ENCODE measurements at places on chromosomes 2 and 18. TPM values are rescaled to one million over a fixed set of nuclear protein-coding genes. Genes with fewer than 3 reads are reported as not detected.

EFHD1 gene
- total RNA-seq: 10.7 TPM

DNA sequence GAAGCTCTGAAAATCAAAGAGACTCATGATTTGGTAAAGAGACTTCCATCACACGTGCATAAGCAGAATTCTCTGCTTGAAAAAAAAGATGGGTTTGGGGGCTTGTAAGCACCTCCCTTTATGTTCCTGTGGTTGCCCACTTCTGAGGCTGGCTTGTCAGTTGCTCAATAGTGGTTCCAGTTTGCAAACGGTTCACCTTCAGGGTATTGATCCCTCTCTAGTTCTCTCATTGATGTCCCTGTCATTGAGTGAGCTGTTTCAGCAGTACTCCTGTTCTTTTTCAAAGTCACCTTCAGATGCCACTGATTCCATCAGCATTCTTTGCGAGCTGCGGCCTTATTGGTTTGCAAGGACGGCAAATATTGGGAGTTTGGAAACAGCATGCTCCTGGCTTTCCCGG, 17.1 kb upstream of the YWHAQ start:
- DNase-seq: no peak

GRCh38 chr2:221551864-221552263, 20.2 kb downstream of the EPHA4 start:
- no peak for DNase-seq

- DNase-seq: no peak
These were observed 86.8 kb downstream of the GULP1 start for GRCh38 chr2:188378371-188378950.
